ENCODE measurements at places on chromosomes 12 and 14.

DNA sequence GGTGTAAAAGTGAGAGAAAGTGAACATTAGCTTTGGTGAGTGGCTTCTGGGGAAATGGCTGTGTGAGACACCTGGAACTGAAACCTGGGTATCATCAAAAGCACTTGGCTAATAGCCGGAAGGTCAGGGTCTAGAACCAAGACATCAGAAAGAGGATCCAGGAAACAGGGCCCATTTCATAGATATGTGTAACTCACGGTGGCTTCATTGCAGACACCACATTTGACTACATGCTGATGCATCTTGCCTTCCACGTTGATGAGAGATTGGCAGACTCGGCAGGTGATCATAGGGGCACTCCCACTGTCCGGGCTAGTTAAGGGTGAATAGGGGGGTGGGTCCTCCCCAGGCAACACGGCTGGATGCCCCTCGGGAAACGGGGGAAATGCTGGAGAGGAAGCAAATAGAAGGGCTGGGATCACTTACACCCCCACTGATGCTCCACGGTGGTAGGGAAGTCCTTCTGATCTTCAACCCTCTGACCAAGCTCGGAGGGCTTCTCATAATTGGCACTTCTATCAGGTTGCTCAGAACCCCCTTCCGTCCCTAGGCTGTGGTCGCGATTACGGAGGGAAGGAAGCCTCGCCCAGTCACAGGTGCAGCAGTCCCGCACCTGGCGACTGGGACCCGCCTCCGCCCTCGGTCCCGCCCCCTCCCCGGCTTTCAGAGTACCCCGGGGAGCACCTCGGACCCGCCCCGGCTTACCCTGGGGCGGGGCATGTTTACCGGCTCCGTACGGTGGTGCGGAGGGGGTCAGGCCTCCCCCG is 593 bp downstream of the PIP4P1 start:
- DNase-seq: no peak

DNA sequence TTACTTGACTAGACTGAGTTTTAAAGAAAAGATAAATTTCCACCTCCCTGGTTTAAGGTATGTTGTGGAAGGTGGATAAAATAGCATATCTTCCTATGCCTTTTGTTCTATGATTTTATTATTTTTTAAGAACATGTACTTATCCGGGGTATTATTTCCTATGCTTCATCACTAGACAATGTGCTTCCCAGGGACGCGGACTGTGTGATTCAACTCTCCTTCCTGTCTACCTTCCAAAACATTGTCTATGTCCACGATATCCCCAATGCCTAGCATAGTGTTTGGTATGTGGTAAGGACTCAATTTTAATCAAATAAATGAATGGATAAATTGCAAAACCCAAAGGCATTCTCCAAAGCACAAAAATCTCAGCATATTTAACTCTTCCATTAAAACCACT is 8.3 kb upstream of the CCND2 start:
- DNase-seq: no peak

GRCh38 chr14:64388533-64389285 is 556 bp downstream of the MTHFD1 start:
- DNase-seq: no peak

- no peak for DNase-seq
Measured at GRCh38 chr12:39417916-39418315, 25.0 kb downstream of the KIF21A start.

DNA sequence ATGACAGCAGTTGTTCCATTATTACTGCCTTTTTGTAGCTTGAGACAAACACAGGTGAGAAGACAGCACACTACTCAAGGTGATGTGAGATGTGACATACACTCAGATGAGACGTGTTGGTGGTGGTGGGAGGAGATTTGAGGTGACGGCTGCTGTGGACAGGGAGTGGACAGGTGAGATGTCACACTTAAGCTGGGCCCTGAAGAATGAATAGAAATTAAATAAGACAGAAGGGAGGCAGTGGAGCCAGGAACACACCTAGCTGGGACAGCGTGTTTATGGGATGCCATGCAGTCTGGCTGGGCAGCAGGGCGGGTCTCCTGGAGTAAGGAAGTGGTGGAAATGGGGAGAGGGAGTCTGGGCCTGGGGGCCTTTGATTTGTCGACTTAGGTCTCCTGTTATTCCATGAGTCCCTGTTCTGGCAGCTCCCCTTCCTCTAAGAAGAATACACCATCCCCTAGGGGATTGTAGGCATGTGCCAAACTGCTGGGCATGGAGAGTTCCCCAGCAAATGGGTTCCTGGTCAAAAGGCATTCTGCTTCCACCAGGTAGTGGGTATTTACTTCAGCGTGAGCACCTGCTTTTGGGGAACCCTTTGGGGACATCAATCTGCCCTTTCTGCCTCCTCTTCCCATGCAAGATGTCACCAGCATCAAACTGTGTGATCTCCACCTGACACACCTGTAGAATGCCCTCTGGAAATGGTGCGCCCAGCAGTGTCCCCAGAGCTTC is 71.2 kb upstream of the ESRRB start:
- DNase-seq: no peak

DNA sequence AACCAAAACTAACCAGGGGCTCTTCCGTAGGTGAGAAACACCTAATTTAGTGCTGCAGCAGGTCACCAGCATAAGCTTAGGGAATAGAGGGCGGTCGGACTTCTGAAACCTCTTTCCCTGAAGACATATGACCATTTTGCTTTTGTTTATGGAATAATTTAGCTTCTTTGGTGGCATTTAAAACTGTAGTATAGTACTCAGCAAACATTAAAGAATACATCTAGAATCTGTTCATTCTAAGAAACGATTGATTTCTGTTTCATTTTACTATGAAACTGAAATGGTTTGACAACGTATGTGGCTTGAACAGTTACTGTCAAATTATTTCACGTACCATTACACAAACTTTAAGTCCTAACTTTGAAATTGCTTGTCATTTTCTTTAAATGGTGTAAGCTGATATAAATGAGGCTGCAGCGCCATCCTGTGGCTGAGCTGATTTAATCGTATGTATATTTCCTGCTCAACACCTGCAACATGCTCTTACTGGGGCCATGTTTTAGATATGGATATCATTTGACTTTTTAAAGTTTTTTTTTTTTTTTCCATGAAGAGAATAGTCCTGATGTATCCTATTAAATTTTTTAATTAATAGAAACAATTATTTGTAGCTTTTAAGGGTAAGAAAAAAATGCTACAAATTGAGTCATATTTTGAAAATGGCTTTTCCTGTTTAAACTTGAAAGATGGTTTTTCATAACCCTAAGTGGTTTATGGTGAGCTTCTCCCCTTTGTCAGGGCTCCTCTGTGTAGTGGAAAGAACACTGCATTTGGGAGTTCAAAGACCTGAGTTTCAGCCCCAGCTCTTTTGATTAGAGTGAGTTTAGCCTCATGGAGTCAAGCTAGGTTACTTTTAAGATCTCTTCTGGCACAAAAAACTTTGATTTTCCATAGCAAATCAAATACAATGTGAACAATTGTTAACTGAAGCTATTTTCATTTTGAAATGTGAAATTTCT is 27.4 kb downstream of the CFAP54 start:
- peak; percentile 59 for DNase-seq

GRCh38 chr12:100127766-100128511 is 14.7 kb downstream of the BLTP3B start:
- DNase-seq: no peak

GRCh38 chr12:51246254-51246853 is 7.7 kb downstream of the DAZAP2 start:
- DNase-seq: no peak

- no peak for DNase-seq
Measured at GRCh38 chr12:43292699-43293098, 259.3 kb downstream of the ADAMTS20 start.

- no peak for DNase-seq
Measured at GRCh38 chr14:32507029-32507984, 178.2 kb downstream of the AKAP6 start.

GRCh38 chr12:130537051-130537450 is 179.0 kb downstream of the RIMBP2 start:
- DNase-seq: no peak

DNA sequence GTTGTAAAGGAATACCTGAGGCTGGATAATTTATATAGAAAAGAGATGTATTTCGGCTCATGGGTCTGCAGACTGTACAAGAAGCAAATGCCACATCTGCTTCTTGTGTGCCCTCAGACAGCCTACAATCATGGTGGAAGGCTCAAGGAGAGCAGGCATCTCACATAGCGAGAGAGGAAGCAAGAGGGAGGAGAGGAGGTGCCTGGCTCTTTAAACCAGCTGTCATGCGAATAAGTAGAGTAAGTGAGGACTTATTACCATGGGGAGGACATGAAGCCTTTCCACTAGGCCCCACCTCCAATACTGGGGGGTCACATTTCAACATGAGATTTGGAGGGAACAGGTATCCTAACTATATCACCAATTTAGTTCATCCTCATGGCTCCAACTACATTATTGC is 118.7 kb downstream of the ACSS3 start:
- no peak for DNase-seq

DNA sequence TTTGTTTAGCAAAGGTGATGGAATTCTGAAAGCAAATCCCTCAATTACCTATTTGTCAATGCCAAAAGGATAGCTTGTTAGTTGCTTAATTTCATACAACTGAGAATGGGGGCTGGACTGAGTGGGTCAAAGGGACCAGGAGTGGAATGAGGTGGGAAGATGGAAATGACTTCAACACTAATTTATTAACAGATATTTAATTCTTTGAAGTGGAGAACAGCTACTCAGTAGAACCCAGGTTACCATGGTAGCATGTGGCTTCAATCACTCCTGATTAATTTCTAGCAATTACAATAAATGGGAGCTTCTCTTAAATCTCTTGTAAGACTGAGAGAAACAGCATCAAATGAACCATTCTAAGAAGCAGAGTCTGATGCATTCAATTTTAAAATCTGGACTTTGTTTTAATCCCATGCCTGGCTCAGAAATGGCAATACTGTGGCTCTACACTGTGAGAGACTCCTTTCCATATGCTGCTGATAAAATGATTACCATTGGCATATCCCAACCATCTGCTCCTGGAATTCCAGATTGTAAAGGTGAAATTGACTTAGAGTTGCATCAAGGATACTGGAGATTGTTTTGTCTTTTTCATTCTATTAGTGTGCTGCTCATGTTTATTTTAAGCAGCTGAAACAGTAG is 607.8 kb downstream of the SNAPC1 start:
- DNase-seq: no peak

DNA sequence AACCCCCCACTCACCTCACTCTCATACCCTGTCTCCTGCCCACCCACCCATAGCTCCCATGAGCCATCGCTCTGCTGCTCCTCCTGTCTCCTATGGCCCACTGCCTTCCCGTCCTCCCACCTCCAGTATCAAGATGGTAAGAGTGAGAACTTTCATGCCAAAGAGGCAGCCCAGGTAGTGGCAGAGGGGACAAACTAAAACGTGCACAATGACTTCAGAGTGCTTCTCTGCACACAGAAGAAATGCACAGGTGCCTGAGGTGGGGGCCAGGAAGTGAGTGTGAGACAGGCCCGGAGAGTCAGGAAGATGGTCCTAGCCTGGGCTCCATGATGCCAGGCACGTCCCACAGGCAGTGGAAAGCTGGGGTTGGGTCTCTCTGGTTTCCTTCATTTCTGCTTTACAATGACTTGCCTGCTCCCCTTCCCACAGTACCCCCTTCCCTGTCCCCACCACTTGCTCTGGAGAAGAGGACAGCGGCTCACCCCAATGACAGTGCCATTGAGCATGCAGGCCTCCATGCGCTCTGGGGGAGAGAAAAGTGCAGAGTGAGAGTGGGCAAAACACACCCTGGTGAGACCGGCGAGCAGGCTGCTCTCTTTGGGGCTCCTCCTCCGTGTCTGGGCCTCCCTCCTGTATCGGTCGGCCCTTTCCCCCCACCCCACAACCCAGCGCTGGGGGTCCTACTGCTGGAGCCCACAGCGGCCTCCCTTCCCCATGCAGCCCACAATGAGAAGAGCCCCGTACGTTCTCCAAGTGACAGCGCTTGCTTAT is 22.8 kb upstream of the ANO2 start:
- DNase-seq: no peak

- no peak for DNase-seq
Measured at GRCh38 chr12:1332327-1332726, 262.1 kb downstream of the FBXL14 start.

- DNase-seq: no peak
Measured at GRCh38 chr14:95425369-95426115, 90.9 kb downstream of the SYNE3 start.

- DNase-seq: no peak
Measured at GRCh38 chr12:84159260-84159659, 753.3 kb downstream of the SLC6A15 start.

DNA sequence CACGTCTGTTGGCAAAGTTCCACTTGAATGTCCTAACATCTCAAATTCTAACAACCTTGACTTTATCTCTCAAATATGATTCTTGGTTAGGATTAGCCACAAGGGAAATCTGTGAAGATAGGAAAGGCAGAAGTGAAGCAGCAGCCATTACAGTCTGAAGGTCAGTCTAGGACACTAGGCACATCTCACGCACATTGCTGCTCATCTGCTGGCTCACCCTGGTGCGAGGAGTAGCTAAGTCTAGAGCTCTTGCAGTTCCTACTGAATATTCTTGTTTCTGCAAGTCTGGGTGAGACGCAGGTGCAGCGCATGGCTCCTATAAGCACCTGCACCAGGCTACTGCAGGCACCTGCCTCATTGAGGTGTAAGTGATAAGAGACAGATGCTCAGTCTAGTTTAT is 6.4 kb upstream of the SLC25A3 start:
- no peak for DNase-seq

DNA sequence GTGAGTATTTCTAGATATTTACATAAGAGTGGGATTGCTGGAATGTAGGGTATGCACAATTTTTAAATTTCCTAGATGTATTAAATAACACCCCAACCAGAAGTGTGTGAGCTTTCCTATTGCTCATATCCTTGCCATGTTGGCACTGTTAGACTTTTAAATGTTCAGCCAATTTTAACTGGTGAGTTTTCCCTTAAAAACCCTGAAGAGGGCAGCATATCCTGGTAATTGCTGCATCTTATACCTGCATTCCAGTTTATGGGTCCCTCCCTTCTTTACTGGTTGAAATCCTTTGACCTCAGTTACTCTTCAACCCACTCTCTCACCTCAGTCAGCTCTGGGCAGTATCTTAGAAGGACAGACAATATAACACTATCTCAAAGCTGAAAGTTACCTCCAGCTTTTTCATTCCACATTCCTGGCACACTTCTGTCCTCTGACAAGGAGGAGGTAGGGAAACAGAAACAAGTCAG is 270.6 kb downstream of the PAWR start:
- peak; percentile 69 for DNase-seq

- peak; percentile 59 for DNase-seq
Measured at GRCh38 chr12:41905759-41906297, 238.8 kb downstream of the GXYLT1 start.

GRCh38 chr12:39622306-39622705 is 2.7 kb upstream of the ABCD2 start:
- DNase-seq: no peak
